ENCODE measurements at places on chromosomes 7 and 10.

DNA sequence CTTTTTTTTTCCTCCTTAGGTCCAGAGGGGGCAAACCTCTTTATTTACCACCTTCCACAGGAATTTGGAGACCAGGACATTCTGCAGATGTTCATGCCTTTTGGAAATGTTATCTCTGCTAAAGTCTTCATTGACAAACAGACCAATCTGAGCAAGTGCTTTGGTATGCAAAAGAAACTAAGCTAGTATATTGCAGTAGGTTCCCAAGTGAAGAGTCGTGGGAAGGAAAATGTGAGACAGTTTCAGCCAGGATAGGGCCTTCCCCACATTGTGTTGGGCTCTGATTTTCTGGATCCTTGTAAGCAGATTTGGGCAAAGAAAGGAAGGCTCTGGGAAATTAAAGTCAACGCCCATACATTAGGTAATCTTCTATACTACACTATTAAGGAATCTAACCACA is 285.6 kb downstream of the USP6NL start:
- DNase-seq: no peak

- DNase-seq: no peak
Measured at GRCh38 chr7:92831716-92832533, 4.4 kb downstream of the CDK6 start.

DNA sequence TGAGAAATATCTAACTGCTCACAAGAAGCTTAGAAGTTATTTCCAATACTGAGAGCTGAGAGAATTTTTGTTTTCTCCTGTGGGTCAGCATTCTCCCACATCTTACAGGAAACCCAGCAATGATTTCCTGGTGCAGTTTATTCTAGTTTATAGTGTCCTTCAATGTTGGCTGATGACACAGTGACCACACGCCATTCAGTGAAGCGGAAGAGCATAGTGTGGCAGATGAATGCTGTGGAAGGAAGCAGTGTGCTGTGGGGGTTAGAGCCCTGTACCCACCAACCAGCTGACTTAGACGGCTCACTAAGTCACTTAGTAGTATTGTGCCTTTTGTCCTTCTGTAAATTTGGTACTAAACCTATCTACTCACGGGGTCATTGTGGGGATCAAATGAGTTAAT is 1.4 kb upstream of the TMEM26 start:
- DNase-seq: no peak

GRCh38 chr10:62632071-62632809 is 172.3 kb upstream of the ADO start:
- DNase-seq: no peak

DNA sequence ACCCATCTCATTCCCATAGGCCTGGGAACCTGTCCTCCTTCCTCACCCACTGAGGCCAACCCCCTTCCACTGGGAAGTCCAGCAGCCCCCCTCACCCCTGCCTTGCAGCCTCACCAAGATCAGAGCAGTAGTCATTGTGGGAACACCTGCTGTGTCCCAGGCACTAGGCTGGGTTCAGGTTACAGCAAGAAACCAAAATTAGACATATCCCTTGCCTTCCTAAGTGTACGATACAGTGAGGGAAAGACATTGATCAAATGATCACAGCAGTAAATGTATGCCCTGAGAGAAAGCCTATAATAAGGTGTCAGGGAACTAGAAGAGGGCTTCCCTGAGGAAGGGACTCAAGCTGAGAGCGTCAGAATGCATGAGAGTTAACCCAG is 17.0 kb upstream of the C10orf105 start:
- no peak for DNase-seq
